Skin of body (tissue), 3 donors: ENCODE measurements at places on chromosomes 2 and 18. TPM values are rescaled to one million over a fixed set of nuclear protein-coding genes. Genes with fewer than 3 reads are reported as not detected.

DNA sequence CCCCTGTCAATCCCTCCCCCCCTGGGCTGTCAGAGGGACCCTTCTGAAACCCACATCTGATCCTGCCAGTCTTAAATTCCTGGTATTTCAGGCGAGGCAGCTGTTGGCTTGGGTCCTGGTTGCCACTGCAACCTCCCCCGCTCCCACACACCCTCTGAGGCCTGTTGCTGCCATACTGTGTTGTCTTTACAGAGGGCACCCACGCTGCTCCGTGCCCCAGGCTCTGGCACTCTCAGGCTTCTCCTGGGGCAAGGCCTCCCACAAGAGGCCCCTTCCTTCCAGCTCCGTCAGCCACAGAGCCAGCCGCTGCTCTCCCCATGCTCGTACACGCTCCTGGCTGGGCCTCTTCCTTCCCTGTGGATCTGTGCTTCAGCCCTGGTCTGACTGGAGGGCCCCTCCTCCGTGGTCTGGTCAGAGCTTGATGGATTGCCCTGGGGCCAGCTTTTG lies 8.6 kb downstream of the CABLES1 start:
- DNase-seq = no peak

GRCh38 chr2:64212801-64213321 lies 68.6 kb upstream of the PELI1 start:
- DNase-seq = no peak

CIB4 gene
- total RNA-seq = not detected

GRCh38 chr2:206873423-206873822 lies 65.9 kb upstream of the CPO start:
- no peak for DNase-seq

- DNase-seq = no peak
These were observed 185.7 kb downstream of the FAM210A start for GRCh38 chr18:13540477-13541182.

MAIP1 gene
- total RNA-seq = 12.8 TPM

NYAP2 gene
- total RNA-seq = 0.30 TPM

DNA sequence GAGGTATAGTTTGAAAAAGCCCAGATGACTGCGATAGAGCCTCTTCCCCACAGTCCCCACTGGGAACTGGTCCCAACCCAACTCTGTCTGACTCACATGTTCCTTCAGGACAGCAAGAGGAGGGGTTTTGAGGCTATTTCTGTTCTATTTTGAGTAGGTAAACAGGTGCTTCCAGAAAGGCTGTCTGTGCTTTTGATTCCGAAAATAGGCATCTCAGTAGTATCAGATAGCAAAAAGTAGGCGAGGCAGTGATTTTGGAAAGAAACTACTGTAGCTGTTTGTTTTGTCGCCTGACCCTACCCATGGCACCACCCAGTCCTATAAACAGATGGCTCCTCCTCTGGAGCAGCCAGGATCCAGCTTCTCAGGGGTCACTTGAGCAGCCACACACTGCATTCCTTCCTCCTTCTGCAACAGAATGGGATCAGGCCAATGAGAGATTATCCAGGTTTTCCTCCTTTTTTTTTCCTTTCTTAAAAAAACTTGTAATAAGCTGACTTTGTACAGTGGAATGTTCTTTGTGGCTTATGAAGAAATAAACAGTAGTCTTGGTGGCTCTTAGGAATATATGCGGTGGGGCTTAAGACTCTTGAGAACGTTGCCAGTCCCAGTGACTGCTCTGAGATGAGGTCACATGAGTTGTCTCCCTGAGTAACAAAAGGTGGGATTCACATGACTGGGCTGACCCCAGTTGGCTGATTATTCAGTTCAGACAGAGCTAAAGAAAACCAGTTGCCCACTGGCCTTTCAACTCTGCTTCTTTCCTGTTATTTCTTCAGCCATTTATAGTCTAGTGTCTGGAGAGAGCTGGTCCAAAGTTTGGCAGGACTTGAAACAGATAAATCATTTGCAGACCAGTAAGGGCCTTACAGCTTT lies 98.6 kb downstream of the KCNS3 start:
- DNase-seq = no peak

DNA sequence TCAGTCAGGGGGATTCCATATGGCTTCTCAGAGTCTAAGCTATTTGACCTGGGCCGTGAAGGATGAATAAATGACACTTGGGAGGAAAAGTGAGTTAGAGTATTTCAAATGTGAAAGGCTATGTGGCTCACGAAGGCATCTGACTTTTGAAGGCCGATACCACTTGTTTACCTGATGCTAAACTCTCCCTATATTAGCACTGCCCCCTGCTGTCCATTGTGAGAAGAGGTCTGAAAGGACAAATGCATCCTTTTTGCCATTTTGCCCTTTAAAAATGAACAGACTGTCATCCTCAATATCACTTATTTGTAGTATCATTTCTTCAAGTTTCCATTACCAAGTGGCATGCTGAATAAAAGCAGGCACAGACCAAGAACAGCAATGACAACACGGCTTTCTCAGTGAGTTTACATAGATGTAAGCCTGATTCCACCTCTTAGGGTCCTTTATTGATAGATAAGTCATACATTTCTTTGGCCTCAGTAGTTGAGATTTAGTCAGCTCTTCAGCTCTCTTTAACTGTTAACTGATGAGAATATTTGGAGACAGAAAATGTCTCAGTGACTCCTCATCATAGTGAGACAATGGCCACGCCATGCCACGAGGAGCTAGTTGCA lies 40.1 kb downstream of the DOCK10 start:
- DNase-seq = no peak

- no peak for DNase-seq
These were observed 86.7 kb downstream of the ATL2 start for GRCh38 chr2:38290332-38290731.

DNA sequence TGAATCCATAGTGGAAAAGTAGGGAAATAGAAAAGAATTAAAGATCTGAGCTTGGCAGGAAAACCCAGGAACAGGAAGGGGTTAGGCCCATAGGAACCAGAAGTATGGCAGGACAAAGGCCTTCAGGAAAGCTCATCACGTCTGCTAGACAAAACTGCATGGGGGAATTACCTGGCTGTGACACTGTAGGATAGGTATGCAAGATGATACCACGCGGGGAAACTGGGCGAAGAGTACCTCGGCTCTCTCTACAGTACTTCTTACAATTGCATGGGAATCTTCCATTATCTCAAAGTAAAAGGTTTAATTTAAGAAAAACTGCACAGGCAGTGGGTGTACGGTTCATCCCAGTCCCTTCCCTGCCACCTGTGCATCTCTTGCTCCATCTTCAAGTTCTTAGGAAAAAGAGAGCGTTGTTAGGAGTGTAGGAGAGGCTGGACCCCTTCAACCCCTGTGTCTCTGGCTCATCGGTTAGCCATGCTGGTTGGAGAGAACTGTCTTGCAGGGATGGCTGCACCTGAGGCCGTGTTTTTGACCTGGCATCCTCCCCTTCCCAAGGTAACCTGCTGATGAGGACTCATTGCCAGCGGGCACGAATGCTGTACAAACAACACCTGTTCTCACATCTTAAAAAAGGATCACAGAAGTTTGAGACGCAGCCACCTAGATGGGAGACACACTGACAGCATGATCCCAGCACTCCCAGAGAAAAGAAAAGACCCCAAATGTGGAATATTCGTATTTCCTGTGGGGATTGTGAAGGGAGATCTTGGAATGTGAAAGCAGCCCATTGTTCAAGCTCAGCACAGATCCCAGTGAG lies 120.5 kb upstream of the COPS8 start:
- no peak for DNase-seq
